ENCODE measurements at places on chromosomes 13 and 19. TPM values are rescaled to one million over a fixed set of nuclear protein-coding genes. Genes with fewer than 3 reads are reported as not detected.

- no peak for DNase-seq
These were observed 150.9 kb downstream of the PDS5B start for GRCh38 chr13:32737111-32737571.

DNA sequence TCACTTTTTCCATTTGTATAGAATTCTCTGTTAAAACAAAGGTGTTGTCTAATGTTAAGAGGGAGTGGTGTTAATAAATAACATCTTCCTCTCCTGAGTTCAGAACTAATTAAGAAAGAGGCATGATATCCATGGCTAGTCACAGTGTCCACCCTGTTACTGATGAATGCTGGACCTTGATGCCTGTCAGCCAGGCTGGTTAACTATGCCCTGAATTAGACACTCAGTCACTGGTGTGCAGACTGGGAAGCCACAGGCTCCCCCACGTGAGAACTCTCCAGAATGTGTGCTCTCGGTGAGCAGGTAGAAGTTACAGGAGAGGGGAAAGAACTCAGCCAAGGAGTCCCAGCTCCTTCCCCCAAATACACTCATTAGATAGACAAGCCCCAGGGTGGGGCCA, 56.1 kb upstream of the RNF113B start:
- DNase-seq, result no peak

- DNase-seq, result no peak
These were observed 40.2 kb downstream of the SLAIN1 start for GRCh38 chr13:77737583-77738200.

DNA sequence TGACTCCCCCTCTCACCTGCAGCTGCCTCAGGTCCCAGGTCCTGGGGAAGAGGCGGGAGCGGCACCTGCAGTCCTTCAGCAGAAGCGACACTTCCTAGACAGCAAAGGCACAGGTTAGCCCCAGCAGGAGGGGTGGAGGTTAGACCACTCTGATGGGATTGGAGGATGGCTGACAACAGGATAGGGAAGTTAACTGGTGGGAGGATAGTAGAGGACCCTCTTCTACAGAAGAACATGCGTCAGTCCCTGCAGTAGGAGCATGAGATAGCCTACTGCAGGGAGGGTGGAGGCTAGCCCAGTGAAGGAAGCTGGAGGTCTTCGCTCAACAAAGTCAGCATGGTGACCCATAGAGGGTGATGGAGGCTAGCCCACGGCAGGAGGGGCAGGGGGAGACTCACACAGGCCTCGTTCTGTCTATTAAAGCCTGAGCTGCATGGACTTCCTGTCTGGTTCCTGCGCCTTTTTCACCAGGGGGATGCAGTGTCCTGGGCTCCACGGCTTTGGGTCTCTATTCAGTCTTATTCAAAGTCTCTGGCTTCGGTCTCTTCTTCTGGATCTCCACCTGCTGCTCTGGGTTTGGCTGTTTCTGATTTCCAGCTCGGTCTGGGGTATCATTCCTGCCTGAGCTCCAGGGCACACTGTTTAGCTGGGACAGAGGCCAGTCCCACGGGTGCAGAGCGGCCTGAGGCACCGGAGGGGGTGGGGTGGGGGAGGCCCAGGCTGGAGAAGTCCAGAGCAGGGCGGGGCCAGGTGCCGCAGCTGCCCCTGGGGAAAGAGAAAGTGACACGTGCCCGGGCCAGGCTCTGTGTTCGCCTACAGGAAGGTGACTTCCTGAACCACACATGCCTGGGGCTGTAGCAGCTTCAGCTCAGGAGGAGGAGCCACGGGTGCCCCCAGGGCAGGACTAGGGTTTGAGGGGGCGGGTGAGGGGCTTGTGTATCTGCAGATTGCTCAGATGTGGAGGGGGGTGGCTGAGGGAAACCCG, 7.3 kb downstream of the IFNL3 start:
- no peak for DNase-seq

GRCh38 chr13:26584713-26585112, 27.2 kb downstream of the WASF3 start:
- DNase-seq, result no peak

The CCNA1 gene
- not detected for total RNA-seq

DNA sequence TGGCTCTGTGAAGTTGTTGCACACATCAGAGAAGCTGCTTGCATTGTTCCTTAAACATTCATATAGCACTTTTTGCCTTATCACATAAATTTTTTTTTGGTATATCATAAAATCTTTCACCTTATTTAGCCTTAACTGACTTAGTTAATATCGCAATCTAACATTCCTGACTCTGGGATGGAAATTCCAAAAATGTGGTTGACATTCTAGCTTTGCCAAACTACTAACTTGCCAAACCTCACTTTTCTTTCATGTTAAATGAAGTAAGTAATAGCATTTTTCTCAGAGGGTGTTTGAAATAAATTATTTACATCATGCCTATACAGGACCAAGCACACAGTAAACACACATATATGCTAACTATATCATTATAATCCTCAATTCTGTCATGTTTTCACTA, 736.9 kb upstream of the PCDH9 start:
- no peak for DNase-seq

The TMIGD2 gene
- total RNA-seq, result 41.1 TPM

The FAM216B gene
- not detected for total RNA-seq

The PLEKHA4 gene
- total RNA-seq, result 6.5 TPM

DNA sequence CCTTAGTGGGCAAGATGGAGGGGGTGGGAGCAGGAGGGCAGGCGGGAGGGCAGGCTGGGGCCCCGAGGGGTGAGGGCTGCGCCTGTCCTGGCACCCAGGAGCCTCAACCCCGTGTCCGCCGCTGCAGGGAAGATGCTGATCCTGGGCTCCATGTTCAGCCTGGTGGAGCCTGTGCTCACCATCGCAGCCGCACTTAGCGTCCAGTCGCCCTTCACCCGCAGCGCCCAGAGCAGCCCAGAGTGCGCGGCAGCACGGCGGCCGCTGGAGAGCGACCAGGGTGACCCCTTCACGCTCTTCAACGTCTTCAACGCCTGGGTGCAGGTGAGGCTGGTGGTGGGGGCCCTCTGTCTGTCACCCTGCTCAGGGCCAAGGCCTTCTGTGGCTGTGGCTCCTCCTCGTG, 23.5 kb downstream of the DHX34 start:
- no peak for DNase-seq

The NOTCH3 gene
- total RNA-seq, result 0.25 TPM

GRCh38 chr13:104832231-104832630, 1703.2 kb downstream of the EFNB2 start:
- no peak for DNase-seq

The TEX29 gene
- not detected for total RNA-seq

- DNase-seq, result no peak
These were observed 521.9 kb downstream of the KLF5 start for GRCh38 chr13:73580513-73581267.

- DNase-seq, result no peak
These were observed 285.0 kb upstream of the SLC10A2 start for GRCh38 chr13:103351035-103351828.

The RHPN2 gene
- total RNA-seq, result not detected

- DNase-seq, result no peak
These were observed 77.0 kb downstream of the CAB39L start for GRCh38 chr13:49366841-49367240.

DNA sequence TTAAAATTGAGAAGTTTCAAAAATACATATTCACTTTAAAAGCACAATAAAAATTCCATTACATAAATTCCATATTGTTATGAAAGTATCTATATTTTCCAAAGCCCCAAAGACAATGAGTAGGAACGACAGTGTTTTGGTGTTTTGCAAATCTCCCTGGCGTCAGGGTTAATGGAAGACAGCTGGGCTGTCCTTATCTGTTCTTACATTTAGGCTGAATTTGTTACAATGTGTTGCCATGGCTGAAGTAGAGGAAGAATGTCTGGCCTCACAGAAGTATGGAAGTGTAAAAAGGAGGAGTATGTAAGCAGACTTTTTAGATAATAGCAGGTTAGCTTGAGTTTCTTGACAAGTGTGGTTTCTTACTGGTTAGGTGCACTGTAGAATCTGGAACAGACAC, 124.4 kb upstream of the SPATA13 start:
- no peak for DNase-seq

DNA sequence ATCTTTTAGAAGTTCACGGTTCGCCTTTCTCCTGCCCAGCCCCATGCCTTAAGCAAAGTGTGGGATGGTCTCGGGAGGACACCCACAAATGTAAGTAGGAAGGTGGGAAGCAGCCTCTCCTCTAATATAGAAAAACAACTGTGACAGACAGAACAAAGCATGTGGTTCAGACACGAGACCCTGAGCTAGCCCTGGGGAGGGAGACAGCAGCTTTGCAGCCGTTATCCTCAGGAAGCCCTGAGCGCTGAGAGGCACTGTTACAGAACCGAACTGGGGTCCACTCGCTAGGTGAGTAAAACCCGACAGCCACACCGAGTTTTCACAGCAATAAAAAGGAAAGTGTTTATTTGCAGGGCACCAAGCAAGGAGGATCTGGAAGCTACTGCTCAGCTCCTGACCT, 210.6 kb downstream of the UQCRFS1 start:
- no peak for DNase-seq

DNA sequence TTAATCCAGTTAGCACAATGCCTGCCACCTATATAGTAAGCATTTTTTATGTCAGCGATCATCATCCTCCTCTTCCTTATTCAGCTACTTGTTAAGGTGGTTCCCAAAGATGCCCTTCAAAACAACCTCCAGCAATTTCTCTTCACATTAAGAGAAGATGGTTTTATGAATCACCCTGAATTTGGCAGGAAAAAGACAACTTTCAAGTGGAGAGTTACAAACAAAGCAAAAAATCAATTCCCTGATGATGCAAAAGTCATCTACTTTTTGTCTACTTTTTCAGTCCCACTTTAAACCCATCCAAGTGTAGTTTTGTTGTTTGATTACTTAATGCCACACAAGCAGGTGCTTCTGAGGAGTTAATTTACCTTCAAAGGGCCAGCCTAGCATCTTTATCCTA, 139.1 kb upstream of the SERP2 start:
- DNase-seq, result no peak

The PEAK3 gene
- 9.5 TPM for total RNA-seq

The MRPL4 gene
- total RNA-seq, result 34.5 TPM

DNA sequence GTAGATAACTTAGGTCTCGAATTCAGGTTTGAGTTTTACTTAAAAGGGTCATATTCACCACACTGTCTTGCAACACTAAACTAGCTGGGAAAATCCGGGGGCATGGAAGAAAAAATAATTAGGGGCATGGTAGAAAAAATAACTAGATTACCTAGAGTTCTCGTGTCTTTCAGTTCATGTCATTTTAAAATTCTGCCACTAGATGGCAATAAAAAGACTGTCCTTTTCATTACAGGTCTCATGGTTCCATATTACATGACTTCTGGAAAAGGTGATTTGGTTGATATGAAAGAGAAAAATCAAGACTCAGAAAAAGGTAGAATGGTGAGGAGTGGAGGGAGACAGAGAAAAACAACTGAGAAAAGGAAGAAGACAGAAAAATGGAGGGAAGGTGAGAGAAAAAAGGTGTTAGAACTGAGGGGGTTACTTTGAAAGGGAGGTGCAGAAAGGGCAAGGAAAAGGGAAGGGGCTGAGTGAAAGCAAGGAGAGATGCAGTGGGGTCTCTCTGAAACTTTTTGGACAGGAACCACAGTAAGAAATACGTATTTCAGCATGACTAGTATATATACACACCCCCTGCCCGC, 299.0 kb downstream of the KLF12 start:
- DNase-seq, result no peak

DNA sequence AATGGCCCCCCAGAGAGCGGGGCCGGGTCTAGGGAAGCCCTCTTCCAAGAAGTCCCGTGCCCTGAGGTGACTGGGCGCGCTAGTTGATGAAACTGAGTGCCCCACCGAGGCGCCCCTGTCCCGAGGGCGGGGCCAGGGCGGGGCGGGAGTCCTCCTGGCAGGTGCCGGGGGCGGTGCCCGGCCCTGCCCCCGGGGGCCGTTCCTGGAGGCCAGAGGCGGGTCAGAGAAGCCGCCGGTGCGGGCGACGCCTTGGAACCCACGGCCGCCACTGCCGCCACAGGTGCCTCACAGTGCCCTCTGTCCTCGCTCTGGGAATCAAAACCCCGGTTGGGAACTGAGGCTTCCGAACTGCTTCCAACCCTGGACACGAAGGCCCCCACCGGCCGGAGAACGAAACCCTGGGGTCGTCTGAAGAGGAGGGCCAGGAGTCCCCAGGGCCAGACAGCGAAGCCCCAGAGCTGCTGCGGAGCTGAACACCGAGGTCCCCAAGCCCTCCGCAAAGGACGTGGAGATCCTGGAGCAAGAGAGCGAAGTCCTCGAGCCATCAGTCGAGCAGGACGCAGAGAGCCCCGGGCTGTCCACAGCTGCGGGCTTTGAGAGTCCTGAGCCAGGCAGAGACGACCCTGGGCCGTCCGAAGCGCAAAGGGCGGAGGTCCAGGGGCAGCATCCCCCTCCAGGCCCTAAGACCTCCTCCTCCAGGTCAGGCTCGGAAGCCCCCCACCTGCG, at the start of gene MISP3:
TSS of gene MISP3 (plus strand) at position 252 of the 726 bp plus-strand sequence. CDS start 524 bp downstream, outside the sequence.
- DNase-seq, result no peak

DNA sequence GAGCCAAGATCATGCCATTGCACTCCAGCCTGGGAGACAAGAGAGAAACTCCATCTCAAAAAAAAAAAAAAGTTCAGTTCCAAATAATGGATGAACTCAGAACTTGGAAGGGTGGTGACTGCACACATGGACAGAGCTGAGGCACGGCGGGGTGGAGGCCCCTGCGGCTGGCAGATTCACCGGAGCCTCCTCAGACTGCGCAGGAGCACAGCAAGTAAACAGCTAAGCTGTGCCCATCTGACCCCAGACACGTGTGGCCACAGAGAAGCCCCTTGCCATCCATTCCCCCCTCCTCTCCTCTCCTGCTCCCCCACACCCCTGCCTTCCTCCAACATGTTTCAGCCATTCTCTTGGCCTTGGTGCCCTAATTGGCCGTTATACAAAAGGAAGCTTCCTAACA, 15.6 kb upstream of the PROZ start:
- no peak for DNase-seq

The TNNI3 gene
- not detected for total RNA-seq

DNA sequence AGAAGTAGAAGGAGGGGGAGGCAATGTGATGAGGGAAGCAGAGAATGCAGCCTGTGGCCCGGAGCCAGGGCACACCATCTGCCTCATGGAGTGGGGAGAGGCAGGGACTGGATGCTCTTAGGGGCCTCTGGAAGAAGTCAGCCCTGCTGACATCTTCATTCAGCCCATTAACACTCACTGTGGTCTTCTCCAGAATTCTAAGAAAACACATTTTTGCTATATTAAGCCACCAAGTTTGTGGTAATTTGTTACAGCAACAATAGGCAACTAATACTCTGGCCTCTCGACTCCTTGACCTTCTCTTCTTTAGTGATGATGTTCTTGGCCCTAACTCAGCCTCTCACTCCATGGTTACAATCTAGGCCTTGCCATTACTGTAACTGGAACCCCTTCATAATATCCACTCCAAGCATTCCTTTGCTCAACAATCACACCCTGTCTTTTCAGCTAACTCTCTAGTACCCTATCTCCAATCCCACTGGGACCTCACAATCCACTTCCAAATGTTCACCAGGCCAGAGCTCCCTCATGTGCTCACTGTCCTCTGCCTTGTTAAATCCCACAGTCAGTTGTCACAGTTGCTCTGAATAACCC, 98.5 kb downstream of the MIPEP start:
- no peak for DNase-seq

- DNase-seq, result no peak
These were observed 14.7 kb upstream of the ADPRHL1 start for GRCh38 chr13:113468029-113468428.

The SIGLEC14 gene
- total RNA-seq, result 2.9 TPM

GRCh38 chr13:49536144-49536873, 40.6 kb downstream of the PHF11 start:
- DNase-seq, result no peak

The ZNF837 gene
- 0.63 TPM for total RNA-seq

- DNase-seq, result no peak
These were observed 1.6 kb downstream of the WDR88 start for GRCh38 chr19:33133438-33134031.
